ENCODE measurements at places on chromosomes 13 and 19.

DNA sequence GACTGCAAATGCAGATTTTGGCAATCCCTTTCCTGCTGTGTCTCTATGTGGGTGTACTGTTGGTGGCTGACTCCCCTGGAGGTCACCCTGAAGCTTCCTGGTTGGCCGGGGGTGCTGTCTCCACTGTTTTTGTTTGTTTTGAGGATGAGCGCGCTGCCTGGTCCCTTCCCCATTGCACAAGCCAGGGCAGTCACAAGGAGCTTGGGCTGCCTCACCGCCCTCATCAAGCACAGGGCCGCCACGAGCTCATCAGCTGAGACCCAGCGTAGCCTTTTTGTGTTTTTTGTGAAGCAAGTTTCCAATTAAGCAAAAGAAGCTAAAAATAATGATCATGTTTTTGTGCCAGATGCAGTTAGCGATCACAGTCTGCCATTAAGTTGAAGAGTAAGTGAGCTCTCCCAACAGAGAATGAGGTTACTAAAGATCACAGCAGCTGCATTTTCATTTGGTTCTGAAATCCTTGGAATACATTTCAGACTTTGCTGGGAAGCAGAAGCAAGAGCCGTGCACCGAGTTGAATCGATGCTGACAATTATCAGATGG is 57.8 kb downstream of the GGACT start:
- DNase-seq: no peak

GRCh38 chr19:48258350-48258749 is 2.6 kb upstream of the CARD8 start:
- DNase-seq: no peak

GRCh38 chr19:50830266-50831025 is 2.9 kb downstream of the KLK15 start:
- no peak for DNase-seq

DNA sequence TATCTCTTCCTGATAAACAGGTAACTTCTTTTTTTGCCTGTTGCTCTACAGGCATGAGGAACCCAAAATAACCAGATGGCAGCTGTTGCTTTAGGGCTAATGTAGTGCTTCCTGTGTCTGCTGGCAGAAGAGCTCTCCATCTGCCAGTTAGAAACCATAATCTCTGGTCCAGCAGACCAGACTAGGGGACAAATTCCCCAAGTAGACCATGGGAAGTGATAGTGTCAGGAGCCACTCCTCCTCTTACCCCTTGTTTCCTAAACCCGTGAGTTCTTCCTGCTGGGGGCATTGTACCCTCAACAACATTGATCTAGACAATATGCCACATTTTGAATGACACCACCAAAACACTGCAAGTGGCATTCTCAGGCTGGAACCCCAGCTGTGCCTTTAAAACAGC is 135.9 kb downstream of the DLEU7 start:
- DNase-seq: peak; percentile 24

GRCh38 chr19:17718947-17719711 is at the start of gene MAP1S:
Gene MAP1S, plus strand, starts transcription at chr19:17719480. Its CDS starts 23 bp downstream, at chr19:17719503.
- no peak for DNase-seq
